ENCODE measurements at places on chromosomes 13 and 19. TPM values are rescaled to one million over a fixed set of nuclear protein-coding genes. Genes with fewer than 3 reads are reported as not detected.

DNA sequence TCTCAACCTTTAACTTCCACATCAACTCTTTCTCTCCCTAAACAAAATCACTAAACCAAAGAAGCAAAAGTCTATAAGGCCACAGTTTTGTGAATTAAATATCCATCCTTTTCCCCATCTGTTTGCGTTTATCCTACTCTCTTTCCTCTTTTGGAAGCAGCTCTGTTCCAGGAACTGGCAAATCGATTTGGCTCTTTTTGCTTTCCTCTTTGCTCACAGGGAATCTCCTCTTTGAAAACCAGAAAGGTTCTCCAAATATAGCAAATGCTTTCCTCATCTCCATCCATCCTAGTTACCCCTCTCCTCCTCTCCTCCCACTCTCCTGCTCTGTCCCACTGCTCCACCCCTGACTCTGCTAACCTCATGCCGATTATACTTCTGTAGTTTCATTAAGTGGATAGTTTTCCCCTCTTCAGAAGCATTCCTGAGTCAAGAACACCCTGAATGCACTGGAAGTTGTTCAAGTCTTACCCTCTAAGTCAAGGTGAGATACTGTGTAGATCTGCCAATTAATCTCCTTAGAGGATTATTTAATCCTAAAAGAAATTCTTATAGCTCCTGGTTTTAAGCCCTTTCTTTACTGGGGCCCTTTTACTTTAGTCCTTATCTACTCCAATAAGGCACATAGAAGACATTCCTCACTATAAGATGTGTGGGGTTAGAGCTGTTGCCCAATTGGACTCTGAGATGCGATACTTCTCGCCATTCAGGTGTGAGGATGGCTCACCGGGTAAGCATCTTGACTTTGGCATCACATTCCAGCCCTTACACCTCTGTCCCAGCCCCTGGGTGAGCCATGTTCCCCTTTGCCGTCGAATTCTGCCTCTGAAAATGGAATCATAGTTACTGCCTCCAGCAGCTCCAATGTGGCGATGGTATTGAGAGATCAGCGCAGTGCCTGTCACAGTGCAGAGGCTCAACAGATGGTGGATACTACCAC, 67.6 kb downstream of the COL4A2 start:
- DNase-seq: no peak

DNA sequence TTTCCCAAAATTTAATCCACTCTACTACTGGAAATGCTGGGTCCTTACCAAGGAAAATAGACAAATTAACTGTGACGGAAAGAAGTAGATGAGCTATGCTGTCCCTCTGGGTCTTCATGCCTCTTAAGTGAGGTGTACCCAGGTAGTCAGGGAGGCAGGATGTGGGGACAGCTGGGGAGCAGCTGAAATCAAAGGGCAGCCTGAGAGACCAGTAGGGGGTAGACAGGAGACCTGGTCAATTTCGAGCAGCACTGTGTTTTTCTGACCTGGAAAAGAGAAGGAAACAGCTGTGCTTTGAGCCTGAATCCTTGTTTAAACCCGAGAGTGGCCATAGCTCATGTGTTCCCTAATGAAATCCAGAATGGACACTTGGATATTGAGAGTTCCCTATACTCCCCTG, 587.3 kb downstream of the EFNB2 start:
- DNase-seq: no peak

Gene KLK5
- polyA plus RNA-seq: not detected

- no peak for DNase-seq
Measured at GRCh38 chr13:20960663-20961309, 58.2 kb upstream of the XPO4 start.

- no peak for DNase-seq
Measured at GRCh38 chr19:45613926-45614725, 12.1 kb upstream of the GPR4 start.
